ENCODE measurements at places on chromosomes 6 and 20. TPM values are rescaled to one million over a fixed set of nuclear protein-coding genes. Genes with fewer than 3 reads are reported as not detected.

Gene C2
- 3.9 TPM for polyA plus RNA-seq

Gene NHSL1
- polyA plus RNA-seq = 16.1 TPM

Gene SMOC2
- 20.5 TPM for polyA plus RNA-seq

Gene LHFPL5
- not detected for polyA plus RNA-seq

Gene ZNF165
- polyA plus RNA-seq = 4.9 TPM

All from left kidney (tissue), 8 donors.